Stimulated activated CD4-positive, alpha-beta T cell treated with anti-CD3 and anti-CD28 coated beads, Interleukin-15, amount 100 ng/mL, for 1 hour (primary cell): ENCODE measurements at places on chromosomes 5 and 9.

- no peak for DNase-seq
These were observed 126.1 kb downstream of the BNC2 start for GRCh38 chr9:16744394-16744793.

DNA sequence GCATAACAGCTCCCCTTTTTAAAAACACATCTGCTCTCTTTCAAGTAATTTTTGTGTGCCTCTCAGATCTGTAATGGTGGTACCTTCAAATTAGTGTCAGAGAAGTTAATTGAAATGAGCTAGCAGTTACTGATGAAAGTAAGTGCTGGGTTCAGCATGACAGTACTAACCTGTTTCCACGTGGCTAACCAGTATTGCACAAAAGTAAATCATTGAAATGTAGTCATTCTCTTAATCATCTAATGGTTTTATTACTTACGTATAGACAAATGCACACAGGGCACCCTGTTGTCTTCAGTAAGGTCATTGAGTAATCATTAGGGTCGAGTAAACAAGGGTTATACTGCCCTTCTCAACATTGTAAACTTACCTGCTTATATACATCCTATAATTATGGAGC lies 157.8 kb upstream of the PRR16 start:
- no peak for DNase-seq

DNA sequence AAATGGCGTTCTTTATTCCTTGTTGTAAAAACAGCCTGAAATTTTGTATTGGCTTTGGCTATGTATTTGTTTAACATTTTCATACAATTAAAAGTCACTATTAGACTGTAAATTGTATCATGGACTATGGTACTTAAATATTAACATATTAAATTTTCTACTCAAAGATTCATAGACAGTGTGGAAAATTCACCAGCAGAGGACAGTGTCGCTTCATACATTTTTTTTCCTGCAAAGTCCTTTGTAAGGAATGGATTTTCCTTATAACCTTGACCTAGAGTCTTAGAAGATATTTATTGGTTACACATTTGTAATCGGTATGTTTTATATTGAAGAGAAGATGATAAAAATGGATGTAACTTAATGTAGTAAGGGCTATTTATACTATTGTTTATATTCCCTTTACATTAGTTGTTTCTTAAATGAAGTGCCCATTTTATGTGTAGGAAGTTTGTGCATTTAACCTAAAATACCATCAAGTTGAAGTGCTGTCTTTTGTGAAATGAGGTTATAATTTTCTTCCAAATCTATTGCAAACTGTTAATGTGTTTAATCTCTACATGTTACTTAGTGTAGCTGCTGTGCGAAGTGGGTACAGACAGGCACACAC lies 150.1 kb downstream of the KDM4C start:
- no peak for DNase-seq

DNA sequence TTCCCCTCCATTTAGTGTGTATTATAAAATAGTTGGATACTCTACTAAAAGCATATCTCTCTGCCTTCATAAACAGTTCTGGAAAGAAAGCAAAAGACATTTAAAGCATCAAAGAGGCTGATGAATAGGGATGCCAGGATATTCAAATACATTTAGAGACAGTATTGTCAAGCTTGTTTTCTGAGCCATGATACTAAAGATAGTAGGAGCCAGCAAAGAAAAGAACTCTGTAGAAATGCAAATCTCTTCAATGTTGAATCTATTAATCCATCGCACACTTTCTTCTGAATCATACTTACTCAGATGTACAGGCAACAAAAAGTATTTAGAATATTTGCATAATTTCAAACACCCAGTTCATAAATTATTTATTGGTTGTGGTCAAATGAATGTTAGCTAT lies 207.1 kb upstream of the MEF2C start:
- no peak for DNase-seq

DNA sequence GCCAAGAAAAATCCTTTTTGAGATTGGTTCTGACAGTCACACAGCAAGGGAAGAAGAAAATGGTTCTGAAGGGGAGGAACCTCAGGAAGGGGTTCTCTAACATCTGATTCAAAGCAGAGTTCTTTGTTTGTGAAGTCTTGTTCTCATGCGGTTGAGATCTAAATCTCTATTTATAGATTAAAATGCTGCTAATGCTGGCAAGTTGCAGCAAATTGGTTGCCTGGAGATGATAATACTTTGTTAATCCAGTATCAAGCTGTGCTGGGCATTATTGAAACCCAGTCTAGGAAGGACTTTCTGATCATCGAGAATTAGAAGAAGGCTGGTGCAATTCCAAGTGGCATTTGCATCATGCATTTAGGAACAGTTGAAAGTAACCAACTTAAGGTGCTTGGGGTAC lies 34.0 kb upstream of the SLC28A3 start:
- no peak for DNase-seq

- no peak for DNase-seq
These were observed 14.6 kb upstream of the PPP2CA start for GRCh38 chr5:134240421-134240962.

- no peak for DNase-seq
These were observed 70.6 kb downstream of the MAST4 start for GRCh38 chr5:66666778-66667177.

DNA sequence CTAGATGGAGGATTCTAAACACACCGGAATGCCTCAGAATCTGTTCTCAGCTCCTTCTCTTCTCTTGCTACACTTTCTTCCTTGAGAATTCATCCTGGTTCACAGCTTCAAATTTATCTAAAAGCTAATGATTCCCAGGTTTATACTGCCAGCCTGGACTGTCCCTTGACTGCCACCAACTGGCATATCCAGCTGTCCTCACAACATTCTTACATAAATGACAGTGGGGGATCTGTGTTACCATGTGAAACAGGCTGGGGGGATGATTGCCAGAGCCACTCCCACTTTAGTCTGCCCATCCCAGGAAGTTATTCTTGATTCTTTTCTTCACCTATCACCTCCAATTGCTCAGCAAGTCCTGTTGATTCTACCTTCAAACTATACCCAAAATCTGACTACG lies 27.2 kb upstream of the ZFR start:
- no peak for DNase-seq

DNA sequence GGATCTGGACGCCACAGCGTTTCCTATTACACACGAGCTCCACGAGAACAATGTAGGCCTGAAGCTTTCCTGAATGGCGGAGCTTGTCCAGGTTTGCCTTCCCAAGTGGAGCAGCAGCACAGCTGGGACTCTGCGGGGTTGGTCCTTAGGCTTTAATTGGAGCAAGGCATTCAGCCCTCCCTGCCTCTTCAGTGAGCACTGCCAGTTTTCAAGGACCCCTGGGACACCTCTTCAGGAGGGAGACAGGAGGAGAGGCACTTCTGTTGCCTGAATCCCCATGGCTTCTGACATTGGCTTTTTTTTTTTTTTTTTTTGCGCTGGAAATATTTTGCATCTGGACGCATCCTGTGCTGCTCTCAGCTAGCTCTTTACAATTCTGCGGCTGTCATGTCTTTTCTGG lies 179.4 kb downstream of the SEMA6A start:
- DNase-seq: no peak

DNA sequence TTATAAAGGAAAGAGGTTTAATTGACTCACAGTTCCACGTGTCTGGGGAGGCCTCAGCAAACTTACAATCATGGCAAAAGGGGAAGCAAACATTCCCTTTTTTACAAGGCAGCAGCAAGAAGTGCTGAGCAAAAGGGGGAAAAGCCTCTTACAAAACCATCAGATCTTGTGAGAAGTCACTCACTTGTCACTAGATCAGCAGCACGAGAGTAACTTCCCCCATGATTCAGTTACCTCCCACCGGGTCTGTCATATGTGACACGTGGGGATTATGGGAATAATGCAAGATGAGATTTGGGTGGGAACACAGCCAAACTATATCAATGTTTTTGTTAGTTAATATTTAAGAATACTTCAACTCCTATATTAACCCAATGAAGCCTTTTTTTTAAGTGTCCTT lies 275.2 kb upstream of the CDH9 start:
- no peak for DNase-seq

DNA sequence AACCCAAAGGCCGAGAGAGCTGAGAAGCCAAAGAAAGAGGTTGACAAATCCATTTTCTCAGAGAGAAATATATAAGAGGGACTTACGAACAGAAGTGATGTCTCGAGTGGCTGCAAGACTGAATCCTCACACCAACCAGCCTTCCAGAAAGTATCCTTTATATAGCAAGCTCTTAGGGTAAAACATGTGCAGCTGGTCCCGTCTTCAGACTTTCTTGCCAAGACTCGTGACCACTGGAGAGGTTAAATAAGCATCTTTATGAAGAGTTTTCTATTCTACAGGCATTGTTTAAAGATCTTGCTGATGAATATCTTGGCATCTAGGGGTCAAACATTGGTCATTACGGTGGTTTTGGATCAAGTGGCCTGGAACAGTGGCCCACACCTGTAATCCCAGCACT lies 16.9 kb upstream of the SLC22A4 start:
- DNase-seq: no peak

- no peak for DNase-seq
These were observed 25.3 kb downstream of the GGTA1 start for GRCh38 chr9:121474231-121474947.

- no peak for DNase-seq
These were observed 36.1 kb downstream of the CAAP1 start for GRCh38 chr9:26856413-26857032.

DNA sequence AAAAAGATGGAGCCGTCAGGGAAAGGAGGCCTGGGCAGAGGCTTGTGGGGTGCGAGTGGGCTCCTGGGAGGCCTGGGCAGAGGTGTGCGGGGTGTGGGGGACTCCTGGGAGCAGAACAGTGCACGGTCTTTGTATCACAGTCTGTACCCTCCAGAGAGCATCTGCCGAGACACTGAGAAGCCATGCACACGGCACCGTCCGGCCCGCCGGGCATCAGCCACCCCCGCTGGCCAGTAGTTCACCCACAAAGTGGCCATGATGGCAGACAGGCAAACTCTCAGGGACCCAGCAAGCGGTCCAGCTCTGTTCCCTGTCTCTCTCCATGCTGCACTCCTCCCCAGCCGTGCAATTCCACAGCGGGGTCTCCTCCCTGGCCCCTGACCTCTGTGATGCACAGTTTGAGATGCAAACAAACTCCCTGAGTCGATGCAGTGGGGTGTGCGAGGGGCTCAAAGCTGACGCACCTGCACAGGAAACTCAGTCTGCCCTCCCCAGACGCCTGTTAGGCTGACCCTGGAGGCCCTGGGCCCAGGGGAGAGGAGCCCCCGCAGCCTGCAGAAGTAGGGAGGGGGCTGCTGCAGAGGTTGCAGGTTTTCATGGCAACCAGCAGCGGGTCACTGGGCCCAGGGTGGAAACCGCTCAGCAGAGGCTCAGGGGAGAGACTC lies 9.1 kb upstream of the GPSM1 start:
- DNase-seq: no peak

DNA sequence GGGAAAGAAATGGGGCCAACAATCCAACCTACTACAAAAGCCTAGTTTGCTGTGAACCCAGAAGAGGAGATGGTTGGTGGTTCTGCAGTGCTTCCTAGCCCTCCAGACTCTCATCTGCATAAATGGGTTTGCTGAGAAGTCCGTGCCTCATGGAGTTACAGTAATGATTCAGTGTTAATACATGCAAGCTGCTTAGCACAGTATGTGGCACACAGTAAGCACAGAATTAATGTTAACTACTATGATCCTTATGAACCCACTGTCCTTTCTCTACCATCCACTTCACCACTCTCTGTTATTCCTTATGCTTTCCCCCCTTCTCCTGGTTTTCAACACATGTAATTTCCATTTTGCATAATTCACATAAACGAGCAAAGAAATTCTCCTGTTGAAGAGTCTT lies 100.0 kb downstream of the ACTBL2 start:
- DNase-seq: no peak

DNA sequence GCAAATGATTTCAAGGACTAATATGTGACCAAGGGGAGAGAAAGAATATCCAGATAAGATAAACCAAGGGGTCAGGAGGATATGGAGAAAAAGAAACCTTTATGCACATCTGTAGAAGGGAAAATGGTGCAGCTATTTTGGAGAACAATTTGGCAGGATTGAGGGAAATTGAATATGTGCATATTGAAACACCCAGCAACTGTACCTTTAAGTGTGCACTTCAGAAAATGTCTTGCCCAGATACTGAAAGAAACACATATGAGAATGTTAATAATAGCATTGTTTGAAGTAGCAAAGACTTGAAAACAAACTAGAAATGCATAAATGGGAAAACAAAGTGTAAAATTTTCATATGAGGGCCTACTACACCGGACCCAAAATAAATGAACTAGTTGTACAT lies 599.6 kb downstream of the PSAT1 start:
- no peak for DNase-seq

DNA sequence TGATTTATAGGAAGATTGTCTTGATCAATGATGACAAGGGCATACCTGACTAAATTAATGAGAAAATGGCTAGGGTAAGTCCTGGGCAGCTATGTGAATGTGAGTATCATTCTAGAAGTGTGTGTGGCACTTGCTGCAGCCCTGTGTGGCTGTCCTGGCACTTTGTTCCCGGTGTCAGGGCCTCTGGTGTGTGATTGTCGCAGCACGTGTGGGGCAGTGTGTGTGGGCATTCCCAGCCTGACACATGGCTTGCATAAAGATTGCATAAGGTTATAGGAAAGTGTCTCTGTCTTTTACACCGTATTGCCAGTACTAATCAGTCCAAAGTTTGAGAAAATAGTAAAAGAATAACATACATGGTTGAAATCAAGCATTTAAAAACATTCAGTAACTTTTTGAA lies 74.4 kb downstream of the TRIO start:
- no peak for DNase-seq

- DNase-seq: peak; percentile 86
These were observed at the start of gene SLC44A1 for GRCh38 chr9:105244003-105244733. TSS of gene SLC44A1 (plus strand) at chr9:105244651. CDS start at chr9:105244869, 218 bp downstream.

GRCh38 chr5:179217956-179218942 lies 127.0 kb downstream of the ADAMTS2 start:
- no peak for DNase-seq

- DNase-seq: no peak
These were observed 702.1 kb downstream of the SEMA5A start for GRCh38 chr5:8843771-8844170.

DNA sequence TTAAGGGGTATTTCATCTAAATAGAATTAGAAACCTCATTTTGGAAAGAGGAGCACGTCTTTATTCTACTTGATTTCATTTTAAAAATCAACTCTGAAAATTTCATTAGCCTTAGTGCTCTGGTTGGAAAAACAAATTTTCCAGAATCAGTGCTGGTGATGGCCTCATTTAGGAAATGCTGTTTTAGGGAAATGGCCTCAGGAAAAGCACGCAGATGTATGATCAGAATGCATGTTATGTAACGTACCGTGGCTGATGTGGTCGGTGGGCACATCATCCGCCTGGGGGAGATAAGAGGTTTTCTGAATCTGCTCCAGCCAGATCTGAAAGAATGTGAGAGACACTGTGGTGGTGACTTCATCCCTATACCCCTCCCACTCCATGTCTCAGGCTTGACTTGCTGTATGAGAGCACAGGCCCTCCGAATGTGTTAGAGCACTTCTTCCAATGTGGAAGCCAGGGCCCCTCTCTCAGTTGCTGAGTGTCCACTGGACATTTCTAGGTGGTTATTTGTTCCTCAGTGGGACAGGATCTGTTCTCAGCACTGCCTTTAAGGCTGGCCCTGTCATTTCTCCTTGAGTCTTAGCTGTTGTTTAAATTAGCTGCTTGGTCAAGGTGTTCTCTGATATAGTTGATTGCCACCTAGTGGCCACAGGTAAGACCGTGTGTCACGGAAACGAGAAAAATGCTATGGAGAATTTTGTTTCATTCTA lies 96.5 kb downstream of the ARHGAP26 start:
- DNase-seq: no peak

GRCh38 chr5:135491038-135491551 lies 38.9 kb upstream of the TIFAB start:
- DNase-seq: no peak

- DNase-seq: no peak
These were observed 267.9 kb downstream of the PARP8 start for GRCh38 chr5:50934343-50934742.
